ENCODE measurements at places on chromosomes 7 and 10.

DNA sequence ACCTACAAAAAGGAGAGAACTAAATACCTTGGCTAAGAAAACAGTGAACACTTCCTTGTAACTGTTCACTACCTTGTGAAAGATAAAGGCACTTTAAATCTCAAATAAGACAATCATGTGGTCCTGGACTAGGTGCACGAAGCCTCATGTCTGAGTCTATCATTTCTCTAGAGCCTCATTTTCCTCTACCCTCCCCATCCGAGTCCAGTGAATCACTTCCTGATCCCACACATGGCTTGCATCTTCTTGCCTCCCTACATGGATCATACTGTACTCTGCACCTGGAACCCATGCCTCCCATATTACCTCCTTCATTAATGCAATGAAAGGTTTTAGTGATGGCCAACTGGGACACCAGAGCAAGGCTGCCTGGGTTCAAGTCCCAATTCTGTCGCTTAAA is 34.5 kb downstream of the SNX10 start:
- no peaks in the 10 kb centered on the region for H3K36me3 ChIP-seq
- no peaks in the 10 kb centered on the region for H3K4me1 ChIP-seq
- H3K4me3 ChIP-seq, result no peak overlapping the region
- H3K27me3 ChIP-seq, result no peaks in the 10 kb centered on the region
- no peak overlapping the region for H3K27ac ChIP-seq
- DNase-seq, result no peak

GRCh38 chr7:127029823-127030222 is 222.9 kb downstream of the GRM8 start:
- no peak overlapping the region for H3K4me3 ChIP-seq
- no peaks in the 10 kb centered on the region for H3K4me1 ChIP-seq
- no peak for DNase-seq

DNA sequence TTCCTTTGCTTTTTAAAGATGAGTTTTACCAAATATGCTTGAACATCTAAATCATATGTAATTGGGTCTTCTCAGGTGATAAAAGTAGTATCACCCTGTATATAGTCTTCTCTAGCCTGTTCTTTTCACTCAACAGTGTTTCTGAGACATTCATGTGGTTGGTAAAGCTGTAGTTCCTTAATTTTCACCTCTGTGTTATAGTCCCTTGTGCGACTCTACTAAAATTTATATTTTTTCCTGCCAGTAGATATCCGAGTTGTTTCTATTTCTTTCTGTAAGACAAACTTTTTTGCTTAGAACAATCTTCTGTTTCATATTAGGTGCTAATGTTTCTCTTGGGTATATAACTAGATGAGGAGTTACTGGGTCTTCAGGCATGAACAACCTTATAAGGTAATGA is 35.6 kb downstream of the SYPL1 start:
- H3K27me3 ChIP-seq, result no peaks in the 10 kb centered on the region
- H3K4me1 ChIP-seq, result peaks cover 28% of the 10 kb centered on the region
- no peak for DNase-seq
- no peak overlapping the region for H3K27ac ChIP-seq

DNA sequence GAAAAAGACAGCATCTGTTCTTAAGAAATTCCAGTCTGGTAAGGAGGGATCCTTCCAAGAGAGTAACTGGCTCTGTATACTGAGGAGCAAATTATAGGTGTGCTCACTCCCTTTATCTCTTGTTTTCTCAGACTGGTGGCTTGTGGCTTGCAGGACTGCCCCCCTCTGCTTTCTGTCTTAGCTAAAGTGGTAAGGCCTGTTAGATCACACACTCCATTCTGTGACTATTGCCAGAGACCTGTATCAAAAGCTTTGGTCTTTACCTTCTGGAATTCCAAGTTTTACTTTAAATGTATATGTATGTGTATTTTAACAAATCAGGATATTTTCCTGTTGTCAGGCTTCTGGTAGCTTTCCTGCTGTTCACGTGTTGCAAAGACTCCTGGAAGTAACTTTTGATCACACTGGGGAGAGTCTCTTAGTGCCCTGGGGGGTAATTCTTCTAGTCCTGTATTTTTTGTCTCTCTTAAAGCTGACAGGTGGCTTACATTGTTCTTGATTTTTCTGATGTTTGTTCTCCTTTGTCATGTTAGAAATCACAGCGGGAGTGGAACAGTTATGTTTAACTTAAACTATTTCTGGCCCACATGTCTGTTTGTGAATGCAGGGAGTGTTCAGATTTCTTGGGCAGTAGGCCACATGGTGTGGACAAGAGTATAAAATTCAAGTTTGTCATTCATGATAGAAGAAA is 99.0 kb downstream of the PLPP4 start:
- no peak overlapping the region for H3K27ac ChIP-seq
- H3K27me3 ChIP-seq, result no peaks in the 10 kb centered on the region
- no peak overlapping the region for H3K4me3 ChIP-seq

DNA sequence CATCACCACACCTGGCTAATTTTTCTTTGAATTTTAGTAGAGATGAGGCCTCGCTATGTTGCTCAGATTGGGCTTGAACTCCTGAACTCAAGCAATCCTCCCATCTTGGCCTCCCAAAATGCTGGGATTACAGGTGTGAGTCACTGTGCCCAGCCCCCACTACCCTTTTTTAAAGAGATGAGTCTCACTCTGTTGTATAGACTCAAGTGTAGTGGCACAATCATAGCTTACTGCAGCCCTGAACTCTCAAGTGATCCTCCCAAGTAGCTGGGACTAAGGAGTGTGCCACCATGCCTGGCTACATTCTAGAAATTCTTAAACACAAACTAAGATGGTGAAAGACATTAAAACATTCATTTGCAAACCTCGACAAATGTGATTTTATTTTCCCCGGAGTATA is 12.6 kb downstream of the SYPL1 start:
- H3K27me3 ChIP-seq, result no peaks in the 10 kb centered on the region
- peaks cover 33% of the 10 kb centered on the region for H3K36me3 ChIP-seq
- no peak for DNase-seq

GRCh38 chr7:48045195-48045765 is 9.9 kb downstream of the C7orf57 start:
- H3K4me3 ChIP-seq, result no peak overlapping the region
- no peak overlapping the region for H3K27ac ChIP-seq
- no peaks in the 10 kb centered on the region for H3K4me1 ChIP-seq
- no peak for DNase-seq
- no peaks in the 10 kb centered on the region for H3K27me3 ChIP-seq

GRCh38 chr10:62708569-62708968 is 96.0 kb upstream of the ADO start:
- H3K27ac ChIP-seq, result no peak overlapping the region
- H3K27me3 ChIP-seq, result no peaks in the 10 kb centered on the region
- H3K4me3 ChIP-seq, result no peak overlapping the region
- no peak for DNase-seq

- H3K4me3 ChIP-seq, result no peak overlapping the region
- no peaks in the 10 kb centered on the region for H3K36me3 ChIP-seq
- DNase-seq, result no peak
- no peak overlapping the region for H3K27ac ChIP-seq
Measured at GRCh38 chr7:29877196-29877595, 70.9 kb downstream of the WIPF3 start.

- DNase-seq, result no peak
- H3K27me3 ChIP-seq, result no peaks in the 10 kb centered on the region
- H3K27ac ChIP-seq, result no peak overlapping the region
- no peaks in the 10 kb centered on the region for H3K36me3 ChIP-seq
- H3K4me3 ChIP-seq, result no peak overlapping the region
Measured at GRCh38 chr7:11335947-11336346, 362.3 kb downstream of the PHF14 start.

DNA sequence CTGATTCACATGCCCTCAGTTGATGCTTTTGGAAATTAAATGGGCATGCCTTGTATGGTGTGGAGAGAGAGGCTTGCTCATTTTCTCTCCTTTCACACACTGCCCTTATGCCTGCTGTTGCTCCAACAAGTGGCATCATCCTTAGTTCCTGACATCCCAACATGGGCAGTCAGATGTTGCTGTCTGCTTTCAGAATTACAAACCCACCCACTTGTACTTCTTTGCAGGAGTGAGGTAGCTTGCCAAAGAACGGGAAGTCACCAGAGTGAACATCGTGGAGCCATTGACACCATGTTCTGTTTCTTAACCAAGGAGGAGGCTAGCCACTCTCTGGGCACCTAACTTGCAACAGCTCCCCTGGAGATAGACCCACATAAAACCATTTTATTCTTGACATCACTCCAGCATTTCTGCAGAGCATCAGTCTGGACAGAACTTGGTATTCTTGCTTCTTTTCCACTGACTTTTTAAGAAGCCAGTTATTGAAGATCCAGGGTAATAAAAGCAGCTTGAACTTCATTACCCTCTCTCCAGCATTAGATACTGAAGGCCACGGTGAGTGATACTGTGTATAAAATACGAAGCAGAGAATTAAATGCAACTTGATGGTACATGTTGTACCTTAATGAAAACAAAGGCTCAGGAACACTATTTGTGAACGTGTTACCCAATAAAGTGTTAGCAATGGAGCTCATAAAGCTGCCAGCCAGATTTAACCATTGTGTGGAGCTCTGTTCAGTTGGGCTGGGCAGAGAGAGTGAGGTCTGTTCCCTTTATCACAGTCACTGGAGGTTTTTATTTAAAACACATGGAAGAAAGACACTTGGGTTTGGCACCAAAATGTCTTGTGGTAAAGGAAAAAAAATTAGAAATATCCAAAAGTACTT is 195.8 kb upstream of the HABP2 start:
- H3K36me3 ChIP-seq, result no peaks in the 10 kb centered on the region
- no peaks in the 10 kb centered on the region for H3K27me3 ChIP-seq
- H3K4me1 ChIP-seq, result peaks cover 25% of the 10 kb centered on the region
- H3K27ac ChIP-seq, result peak overlapping the region; percentile 9
- no peak overlapping the region for H3K4me3 ChIP-seq

DNA sequence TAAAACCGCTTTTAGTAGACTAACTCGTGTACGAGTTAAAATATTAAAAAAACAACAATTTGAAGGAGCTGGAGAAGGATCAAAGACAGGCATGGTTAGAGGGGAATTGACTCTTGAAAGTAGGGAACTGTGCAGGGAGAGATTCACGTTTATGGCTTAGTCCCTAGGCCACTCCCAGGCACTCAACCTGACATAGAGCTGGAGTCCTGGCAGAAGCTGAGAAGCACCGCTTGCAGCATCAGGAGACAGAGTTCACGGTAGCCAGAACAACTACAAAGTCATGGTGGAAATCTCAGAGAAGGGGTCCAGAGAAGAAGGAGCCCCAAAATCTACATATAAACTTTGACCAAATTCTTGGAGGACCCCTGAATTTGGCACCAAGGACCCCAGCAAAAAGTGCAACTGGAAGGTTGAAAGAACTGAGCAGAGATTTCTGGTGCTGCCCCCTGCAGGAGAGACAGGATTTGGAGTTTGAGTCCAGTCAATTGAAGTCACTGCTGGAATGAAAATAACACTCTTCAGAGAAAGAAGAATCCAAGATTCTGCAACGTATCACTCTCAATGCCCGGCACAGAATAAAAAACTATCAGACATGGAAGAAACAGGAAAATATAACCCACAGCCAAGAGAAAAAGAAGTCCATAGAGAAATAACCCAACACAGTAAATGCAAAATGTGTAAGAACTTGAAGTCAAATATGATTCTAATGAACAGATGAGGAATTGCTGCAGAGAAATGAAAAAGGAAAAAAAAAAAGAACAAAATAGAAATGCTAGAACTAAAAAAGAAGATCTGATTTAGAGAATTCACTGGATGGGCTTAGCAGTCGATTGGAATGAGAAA is 493.3 kb upstream of the PODXL start:
- DNase-seq, result no peak
- H3K27me3 ChIP-seq, result no peaks in the 10 kb centered on the region
- no peaks in the 10 kb centered on the region for H3K4me1 ChIP-seq
- H3K4me3 ChIP-seq, result no peak overlapping the region
- H3K36me3 ChIP-seq, result no peaks in the 10 kb centered on the region

GRCh38 chr10:88616250-88616977 is 29.9 kb downstream of the LIPJ start:
- H3K4me3 ChIP-seq, result no peak overlapping the region
- no peaks in the 10 kb centered on the region for H3K27me3 ChIP-seq
- no peak overlapping the region for H3K27ac ChIP-seq
- no peaks in the 10 kb centered on the region for H3K36me3 ChIP-seq
- no peaks in the 10 kb centered on the region for H3K4me1 ChIP-seq

DNA sequence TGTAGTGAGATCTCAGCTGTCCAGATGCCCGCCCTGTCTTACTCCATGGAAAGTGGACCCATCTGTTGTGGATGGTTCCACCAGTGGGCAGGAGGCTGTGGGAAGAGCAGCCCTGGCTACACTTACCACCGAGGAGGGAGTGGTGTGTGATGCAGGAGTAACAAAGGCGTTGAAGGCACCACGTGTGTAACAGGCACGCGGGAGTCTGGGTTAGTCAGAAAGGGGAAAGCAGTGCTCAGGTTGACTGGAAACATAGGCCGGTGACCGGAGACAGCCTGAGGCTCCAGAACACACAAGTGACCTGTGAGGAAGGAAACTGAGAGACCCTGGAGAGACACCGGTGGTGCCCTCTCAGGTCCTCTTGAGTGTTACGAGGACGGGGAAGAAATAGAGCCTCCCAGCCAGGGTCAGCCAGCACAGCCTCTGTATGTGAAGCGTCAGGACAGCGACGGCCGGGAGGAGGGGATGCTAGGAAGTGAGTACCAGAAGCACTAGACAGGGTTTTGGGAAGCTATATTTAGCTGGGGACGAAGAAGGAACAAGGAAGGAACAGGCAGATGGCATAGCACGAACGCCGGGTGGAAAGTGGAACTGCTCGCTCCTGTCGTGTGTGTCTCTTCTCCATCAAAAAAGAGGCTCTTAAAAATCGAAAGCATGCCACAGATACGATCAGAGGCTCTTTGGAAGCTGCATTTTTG is 51.7 kb downstream of the DAGLB start:
- no peak for DNase-seq
- peak overlapping the region; percentile 6 for H3K4me3 ChIP-seq
- peaks cover 17% of the 10 kb centered on the region for H3K36me3 ChIP-seq
- no peaks in the 10 kb centered on the region for H3K27me3 ChIP-seq

DNA sequence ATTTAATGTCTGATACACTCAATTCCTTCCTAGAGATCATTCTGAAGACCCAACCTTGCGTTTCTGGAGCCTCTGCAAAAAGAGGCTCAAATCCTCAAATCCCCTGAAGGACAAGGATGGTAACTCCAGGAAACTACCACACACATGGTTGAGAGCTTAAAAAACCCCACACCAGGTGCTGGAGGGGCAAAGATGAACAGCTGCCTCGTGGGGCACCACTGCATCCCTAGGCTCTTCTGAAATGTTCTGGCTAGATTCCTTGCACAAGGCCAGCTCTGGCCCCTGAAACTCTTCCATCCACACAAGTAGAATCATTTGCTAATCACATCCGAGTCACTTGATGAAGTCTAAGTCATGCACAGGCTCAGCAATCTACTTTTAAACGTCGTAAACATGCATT is 286.6 kb downstream of the ELMO1 start:
- no peaks in the 10 kb centered on the region for H3K4me1 ChIP-seq
- no peak overlapping the region for H3K4me3 ChIP-seq
- no peak overlapping the region for H3K27ac ChIP-seq
- no peak for DNase-seq
- no peaks in the 10 kb centered on the region for H3K27me3 ChIP-seq

Data from suprapubic skin (tissue), 4 donors.